NCI-H1930 (cell line): ENCODE measurements at places on chromosomes 6 and 20.

DNA sequence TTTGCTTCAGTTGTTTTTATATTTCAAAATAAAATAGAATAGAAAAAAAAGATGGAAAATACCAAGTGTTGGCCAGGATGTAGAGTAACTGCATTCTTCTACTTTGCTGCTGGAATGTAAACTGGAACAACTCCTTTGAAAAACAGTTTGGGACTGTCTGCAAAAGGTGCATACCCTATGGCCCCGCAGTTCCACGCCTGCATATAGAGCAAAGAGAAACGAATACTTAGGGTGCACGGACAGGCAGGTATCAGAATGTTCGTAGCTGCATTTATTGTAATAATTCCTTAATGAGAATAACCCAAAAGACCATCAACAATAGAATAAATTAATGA lies 603 bp upstream of the RAB23 start:
- DNase-seq: no peak

GRCh38 chr20:33569802-33570391 lies 80.0 kb downstream of the CBFA2T2 start:
- DNase-seq: no peak

GRCh38 chr20:61516346-61517208 lies 264.5 kb downstream of the CDH4 start:
- DNase-seq: no peak

DNA sequence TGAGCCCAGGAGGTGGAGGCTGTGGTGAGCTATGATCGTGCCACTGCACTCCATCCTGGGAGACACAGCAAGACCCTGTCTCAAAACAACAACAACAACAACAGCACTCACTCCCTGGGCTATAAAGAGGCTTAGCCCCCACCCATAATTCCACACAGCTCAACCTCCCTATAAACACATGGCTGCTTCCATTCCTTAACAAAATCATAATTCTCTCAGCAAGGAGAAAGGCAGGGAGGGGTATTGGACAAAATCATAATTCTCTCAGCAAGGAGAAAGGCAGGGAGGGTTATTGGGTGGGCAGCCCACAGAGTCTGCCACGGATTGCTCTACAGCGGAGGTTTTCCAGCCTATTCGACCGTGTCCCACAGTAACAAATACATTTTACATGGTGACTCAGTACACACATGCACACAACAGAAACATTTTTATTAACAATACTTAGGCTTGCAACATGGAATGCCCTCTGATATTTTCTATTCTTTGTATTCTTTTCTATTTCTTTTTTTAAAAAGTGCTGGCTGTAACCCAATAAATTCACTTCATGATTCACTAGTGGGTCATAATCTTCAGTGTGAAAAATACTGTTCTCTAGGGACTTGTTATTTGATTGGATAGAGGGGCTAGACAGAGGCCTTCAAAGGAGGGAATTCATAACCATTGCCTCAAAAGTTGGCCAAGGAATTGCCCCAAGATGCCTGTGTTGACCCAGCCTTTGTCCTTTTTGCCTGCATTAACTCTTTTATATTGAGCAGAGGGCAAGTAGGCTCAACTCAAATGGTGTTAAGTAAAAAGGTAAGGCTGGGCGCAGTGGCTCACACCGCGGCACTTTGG lies 50.6 kb upstream of the ZMYND8 start:
- DNase-seq: no peak

GRCh38 chr20:33561692-33562601 lies 72.1 kb downstream of the CBFA2T2 start:
- DNase-seq: peak; percentile 92

GRCh38 chr6:159093609-159094443 lies 49.0 kb upstream of the TAGAP start:
- DNase-seq: no peak

DNA sequence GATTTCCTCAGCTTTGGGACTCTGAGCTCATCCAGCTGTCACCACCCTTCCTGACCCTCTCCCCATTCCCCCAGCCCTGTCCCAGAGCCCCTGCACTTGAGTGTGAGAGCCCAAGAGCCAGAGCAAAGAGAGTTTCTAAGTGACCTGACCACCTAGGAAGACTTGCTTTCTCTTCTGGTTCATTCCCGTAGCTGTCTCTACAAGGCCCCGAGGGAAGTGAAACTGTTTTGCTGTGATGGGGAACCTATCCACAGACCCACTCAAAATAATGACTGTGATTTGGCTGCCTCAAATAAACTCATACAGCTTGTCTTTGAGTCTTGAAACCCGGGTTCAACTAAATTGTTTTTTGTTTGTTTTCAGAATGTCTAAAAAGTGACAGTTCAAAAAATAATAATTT lies 74.6 kb upstream of the XRN2 start:
- DNase-seq: no peak

- DNase-seq: no peak
These were observed 72.3 kb downstream of the CDYL start for GRCh38 chr6:4848382-4849068.

GRCh38 chr6:106102034-106102433 lies 15.9 kb downstream of the PRDM1 start:
- DNase-seq: no peak

DNA sequence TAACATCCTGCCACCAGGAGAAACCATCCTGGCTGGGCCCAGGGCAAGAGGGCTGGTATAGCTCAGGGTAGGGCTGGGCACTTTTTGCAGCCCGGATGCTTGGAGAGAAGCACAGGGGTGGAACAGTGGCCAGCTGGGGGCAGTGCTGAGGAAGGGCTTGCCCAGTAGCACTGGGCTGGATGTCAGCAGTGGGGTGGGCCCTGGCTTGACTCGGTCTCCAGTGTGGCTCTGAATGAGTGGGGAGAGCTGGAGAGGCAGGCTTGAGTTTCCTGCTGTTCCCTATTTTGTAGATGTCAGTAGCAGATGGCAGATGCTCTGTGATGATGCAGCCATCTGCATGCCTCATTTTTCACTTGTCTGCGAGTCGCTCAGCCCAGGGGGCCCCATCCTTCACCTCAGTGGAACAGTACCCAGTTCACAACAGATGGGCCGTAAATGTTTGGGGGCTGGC lies 56.3 kb upstream of the TULP1 start:
- no peak for DNase-seq

DNA sequence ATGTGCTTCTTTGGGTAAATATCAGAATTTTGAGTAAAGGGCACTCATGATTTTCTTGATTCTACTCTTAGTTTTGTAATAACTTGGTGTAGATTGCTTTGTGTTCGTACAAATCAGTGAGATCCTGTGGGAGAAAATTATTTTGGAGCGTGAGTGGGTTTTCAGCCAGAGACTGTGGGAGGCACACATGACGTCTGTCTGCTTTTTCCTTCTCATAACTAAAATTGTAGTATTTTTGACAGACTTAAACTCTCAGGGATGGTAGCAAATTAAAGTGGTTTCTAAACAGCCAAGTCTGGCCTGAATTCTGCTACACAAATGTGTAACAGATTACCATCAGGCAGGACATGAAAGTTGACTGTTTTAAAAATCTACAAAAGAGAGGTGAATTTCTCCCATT lies 222.6 kb downstream of the OTOR start:
- no peak for DNase-seq

DNA sequence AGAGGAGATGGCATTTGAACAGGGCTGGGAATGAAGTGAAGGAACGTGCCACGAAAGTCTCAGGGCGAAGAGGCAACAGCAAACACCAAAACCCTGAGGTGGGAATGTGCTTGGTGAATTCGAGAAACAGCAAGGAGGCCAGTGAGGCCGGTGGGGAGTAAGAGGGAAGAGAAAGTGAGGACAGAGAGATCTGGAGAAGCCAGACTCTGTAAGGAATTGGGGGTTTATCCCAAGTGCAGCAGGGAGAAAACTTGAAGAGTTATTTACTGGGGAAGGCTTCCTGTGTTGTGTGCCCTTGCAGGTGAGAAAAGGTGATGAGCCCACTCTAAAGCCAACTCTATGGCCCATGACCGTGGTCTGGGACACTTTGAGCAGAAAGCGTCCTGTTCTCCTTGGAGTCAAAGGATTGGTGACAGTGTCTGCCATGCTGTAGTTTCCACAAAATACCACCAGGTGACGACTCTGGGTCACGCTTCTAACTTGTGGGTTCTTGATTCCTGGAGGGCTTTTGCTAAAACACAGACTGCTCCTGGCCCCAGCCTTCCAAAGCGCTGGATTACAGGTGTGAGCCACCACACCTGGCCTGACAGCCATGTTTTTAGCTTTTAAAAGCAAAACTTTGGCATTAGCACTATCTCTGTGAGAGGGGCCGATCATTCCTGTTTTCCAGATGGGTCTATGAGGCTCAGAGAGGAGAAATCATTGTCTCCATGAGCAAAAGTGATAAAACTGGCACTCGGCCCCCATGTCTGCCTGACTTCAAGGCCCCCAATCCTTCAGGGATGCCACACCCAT lies 18.0 kb upstream of the CSNK2A1 start:
- peak; percentile 63 for DNase-seq
